ENCODE measurements at places on chromosomes 16 and 17. TPM values are rescaled to one million over a fixed set of nuclear protein-coding genes. Genes with fewer than 3 reads are reported as not detected.

DNA sequence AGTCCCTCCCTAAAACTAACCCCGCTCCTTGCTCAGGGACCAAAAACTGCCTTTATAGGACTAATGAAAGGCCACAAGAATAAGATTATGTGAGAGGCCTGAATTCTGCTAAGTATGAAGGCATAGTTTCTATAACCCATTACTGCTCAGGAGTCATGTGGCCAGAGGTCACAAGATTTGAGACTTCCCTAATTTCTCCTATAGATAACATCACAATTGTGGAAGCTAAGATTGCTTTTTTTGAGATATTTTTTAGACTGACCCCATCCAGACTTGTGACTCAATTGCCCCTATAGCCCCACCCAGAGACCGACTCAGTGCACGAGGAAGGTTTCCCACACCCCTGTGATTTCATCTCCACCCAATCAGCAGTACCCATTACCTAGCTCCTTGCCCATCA, 504.1 kb upstream of the GOT2 start:
- no peak for DNase-seq

DNA sequence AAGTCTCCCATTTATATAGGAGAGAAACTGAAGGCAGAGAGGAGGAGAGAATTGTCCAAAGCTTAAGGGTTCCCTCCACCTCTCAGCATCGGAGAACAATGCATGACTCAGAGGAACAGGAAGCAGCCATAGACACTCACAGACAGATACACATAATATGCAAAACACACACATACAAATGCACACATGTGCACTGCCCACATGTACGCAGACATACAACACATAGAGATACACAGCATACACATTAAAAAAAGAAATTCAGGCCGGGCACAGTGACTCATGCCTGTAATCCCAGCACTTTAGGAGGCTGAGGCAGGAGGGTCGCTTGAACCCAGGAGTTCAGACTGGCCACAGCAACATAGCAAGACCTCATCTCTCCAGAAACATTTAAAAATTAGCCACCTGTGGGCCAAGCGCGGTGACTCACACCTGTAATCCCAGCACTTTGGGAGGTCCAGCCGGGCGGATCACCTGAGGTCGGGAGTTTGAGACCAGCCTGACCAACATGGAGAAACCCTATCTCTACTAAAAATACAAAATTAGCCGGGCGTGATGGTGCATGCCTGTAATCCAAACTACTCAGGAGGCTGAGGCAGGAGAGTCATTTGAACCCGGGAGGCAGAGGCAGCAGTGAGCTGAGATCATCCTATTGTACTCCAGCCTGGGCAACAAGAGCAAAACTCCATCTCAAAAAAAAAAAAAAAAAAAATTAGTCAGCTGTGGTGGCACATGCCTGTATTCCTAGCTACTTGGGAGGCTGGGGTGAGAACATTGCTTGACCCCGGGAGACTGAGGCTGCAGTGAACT, 11.3 kb downstream of the ERAL1 start:
- no peak for DNase-seq

DNA sequence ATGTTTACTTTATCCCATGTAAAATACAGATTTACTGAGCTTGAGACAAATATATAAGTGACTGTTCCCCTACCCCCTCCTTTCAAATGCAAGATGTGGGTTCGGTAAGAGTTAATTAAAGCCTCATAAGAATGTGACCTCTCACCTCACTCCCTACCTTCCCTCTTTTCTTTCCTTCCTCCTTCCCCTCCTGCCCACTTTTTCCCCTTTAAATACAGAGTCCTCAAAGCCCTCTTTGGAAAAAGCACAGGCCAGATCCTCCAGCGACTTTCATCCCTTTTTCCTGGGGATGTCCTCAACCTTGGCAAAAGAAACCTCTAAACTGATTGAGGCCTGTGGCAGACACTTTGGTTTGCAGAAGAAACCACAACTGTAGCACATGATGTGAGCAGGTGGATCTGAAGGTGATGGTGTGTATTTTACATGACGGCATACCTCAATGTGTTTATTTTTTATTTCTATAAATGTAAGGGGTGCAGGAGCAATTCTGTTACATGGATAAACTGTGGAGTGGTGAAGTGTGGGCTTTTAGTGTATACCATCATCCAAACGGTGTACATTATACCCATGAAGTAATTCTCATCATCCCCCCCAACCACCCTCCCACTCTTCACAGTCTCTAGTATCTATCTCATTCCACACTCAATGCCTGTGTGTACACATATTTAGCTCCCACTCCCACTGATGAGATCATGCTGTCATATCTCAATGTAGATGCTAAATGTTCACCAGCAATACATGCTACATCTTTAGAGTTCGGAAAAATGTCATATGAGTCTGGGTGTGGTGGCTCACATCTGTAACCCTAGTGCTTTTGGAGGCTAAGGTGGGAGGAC, 77.7 kb downstream of the XYLT1 start:
- DNase-seq, result no peak

DNA sequence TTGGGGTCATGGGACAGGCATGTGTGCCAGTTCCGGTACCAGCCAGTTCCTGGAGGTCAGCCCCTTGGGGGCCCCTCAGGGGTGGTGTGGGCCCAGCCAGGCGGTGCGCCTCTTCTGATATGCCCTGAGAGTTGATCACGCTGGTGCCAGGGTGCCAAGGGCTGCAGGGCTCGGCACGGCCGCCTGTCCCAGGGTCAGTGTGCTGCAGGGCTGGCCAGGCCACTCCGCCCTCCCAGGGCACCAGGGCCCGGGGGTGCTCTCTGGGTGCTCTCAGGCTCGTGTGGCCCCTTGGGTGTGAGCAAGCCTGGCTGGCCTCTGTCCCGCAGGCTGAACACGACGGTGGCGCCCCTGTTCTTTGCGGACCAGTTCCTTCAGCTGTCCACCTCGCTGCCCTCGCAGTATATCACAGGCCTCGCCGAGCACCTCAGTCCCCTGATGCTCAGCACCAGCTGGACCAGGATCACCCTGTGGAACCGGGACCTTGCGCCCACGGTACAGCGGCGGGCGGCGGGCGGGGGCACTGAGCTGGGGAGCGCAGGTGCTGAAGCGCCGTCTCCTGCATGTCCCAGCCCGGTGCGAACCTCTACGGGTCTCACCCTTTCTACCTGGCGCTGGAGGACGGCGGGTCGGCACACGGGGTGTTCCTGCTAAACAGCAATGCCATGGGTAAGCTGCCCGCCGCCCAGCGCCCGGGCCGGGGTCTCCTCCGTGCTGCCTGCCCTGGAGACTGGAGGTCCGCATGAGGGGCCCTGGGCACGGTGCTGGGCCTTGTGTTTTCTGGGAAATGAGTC, 6.0 kb downstream of the GAA start:
- DNase-seq, result no peak

DNA sequence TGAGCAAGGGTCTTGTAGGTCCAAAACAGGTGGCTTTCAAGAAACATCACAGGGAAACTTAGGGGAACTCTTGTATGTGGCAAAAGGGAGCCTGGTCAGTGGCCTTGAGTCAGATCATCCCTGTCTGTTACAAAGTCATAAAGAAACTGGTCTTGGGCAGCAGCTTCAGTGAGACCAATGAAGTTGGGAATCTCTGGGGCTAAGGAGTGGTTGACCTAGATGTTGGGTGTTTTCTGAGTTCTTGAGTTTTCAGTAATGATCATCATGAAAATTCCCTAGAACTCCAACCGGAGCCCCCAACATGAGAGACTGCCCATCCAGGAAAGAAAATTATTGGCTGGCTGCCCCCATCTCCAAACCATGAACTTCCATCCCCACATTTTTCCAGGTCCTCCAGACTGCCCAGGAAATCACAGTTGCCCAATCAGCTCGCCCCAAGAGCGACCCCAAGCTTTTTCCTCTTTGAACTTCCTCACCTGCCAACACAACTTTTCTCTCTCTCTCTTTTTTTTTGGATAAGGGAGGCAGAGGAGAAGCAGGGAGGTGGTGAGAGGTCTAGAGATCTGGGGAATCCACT, 3.9 kb downstream of the CCR7 start:
- DNase-seq, result no peak

LLGL1 gene
- total RNA-seq, result 49.8 TPM

HEATR3 gene
- 22.2 TPM for total RNA-seq

All from cerebellum (tissue), 4 donors.